ENCODE measurements at places on chromosomes 1 and 21. TPM values are rescaled to one million over a fixed set of nuclear protein-coding genes. Genes with fewer than 3 reads are reported as not detected.

DNA sequence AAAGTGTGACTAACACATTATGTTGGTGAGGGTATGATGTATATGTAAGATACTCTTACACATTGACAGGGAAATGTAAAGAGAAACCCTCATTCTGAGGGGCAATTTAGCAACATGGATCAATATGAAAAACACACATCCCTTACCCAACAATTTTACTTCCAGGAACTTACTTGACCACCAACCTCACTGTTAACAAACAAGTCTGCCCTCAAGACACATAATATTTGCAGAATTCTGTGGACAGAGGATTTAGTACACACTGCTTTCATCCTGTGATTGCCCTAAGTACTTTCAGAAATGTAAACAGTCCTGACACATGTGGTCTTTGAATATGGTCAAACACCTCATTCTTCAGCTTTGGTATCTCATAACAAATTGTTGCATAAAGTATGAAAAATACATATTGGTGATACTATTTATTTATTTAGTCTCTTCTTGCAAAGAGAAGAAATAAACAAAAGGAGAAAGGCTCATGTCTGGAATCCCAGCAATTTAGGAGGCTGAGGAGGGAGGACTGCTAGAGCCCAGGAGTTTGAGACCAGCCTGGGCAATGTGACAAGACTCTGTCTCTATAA lies 6.9 kb downstream of the USP48 start:
- no peaks in the 10 kb centered on the region for H3K36me3 ChIP-seq
- no peak for DNase-seq
- no peak overlapping the region for H3K4me3 ChIP-seq
- H3K27me3 ChIP-seq = no peaks in the 10 kb centered on the region
- peaks cover 2% of the 10 kb centered on the region for H3K4me1 ChIP-seq

- H3K36me3 ChIP-seq = no peaks in the 10 kb centered on the region
- no peaks in the 10 kb centered on the region for H3K27me3 ChIP-seq
- H3K4me3 ChIP-seq = no peak overlapping the region
- DNase-seq = no peak
- H3K4me1 ChIP-seq = no peaks in the 10 kb centered on the region
These were observed 78.7 kb downstream of the SSBP3 start for GRCh38 chr1:54327386-54328065.

Gene OR2T33
- total RNA-seq = not detected

GRCh38 chr1:17462669-17463068 lies 23.2 kb upstream of the RCC2 start:
- H3K36me3 ChIP-seq = no peaks in the 10 kb centered on the region
- no peak for DNase-seq
- no peaks in the 10 kb centered on the region for H3K27me3 ChIP-seq
- H3K4me1 ChIP-seq = no peaks in the 10 kb centered on the region

Gene LCE3C
- not detected for total RNA-seq

Gene GJC2
- 5.4 TPM for total RNA-seq

Measured in ascending aorta (tissue), 2 donors.